Astrocyte of the spinal cord (primary cell): ENCODE measurements at places on chromosomes 12 and 14.

GRCh38 chr12:47744005-47744651 lies 14.6 kb downstream of the RAPGEF3 start:
- DNase-seq = no peak

GRCh38 chr14:103416916-103417315 lies 31.7 kb downstream of the MARK3 start:
- no peak for DNase-seq

DNA sequence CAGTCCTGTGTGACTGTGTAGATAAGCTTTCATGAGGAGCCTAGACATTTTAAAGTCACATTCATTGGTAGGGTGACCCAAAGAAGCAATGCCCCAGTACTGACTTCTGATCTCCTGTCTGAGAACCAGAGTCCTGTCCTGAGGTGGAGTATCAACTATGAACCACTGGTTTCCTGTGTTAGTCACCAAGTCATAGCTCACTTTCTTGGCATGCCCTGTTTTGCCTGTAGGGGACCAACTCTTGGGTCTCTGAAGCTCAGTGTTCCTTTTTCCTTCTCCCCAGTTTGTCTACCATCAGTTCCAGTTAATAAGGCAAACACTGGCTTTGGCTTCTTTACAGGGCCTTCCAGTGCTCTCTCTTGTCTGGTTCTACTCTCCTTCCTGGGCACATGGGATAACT lies 97.4 kb downstream of the C12orf75 start:
- peak; percentile 34 for DNase-seq

- DNase-seq = no peak
These were observed 971.7 kb downstream of the FSCB start for GRCh38 chr14:43535231-43535838.

DNA sequence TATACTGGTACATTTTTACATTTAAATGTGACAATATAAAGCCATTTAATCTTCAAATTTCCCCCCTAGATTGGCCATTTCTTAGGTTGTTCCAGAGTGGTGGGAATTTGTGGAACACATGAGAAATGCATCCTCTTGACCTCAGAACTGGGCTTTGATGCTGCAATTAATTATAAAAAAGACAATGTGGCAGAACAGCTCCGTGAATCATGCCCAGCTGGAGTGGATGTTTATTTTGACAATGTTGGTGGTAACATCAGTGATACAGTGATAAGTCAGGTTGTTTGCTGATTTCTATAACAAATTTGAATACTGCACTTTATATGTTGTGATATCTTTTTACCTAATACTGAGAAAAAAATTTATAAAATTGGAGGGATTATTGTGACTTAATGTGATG lies 7.6 kb upstream of the ZNF410 start:
- no peak for DNase-seq

- DNase-seq = no peak
These were observed 42.6 kb upstream of the PRB2 start for GRCh38 chr12:11437966-11438365.

- DNase-seq = peak; percentile 68
These were observed 176.1 kb downstream of the SLC25A21 start for GRCh38 chr14:36996133-36996856.

- no peak for DNase-seq
These were observed 171.1 kb downstream of the PRKCH start for GRCh38 chr14:61492474-61492873.

DNA sequence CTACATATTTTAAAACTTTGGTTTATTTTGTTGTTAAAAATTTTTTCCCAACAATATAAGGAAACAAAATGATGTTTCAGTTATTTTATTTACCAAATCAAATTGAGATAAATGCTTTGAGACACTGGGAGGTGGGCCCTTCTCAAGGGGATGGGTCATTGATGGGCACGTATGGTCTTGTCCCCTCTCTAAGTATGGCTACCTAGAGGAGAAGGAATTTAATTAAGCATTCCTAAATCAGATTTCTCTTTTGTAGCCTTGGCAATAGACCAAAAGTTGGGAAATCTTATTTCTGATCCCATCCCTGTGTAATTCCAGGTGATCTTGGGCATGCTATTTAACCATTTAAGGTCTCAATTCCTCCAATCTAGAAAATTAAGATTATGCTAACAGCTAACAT lies 79.0 kb downstream of the SCN8A start:
- DNase-seq = no peak

DNA sequence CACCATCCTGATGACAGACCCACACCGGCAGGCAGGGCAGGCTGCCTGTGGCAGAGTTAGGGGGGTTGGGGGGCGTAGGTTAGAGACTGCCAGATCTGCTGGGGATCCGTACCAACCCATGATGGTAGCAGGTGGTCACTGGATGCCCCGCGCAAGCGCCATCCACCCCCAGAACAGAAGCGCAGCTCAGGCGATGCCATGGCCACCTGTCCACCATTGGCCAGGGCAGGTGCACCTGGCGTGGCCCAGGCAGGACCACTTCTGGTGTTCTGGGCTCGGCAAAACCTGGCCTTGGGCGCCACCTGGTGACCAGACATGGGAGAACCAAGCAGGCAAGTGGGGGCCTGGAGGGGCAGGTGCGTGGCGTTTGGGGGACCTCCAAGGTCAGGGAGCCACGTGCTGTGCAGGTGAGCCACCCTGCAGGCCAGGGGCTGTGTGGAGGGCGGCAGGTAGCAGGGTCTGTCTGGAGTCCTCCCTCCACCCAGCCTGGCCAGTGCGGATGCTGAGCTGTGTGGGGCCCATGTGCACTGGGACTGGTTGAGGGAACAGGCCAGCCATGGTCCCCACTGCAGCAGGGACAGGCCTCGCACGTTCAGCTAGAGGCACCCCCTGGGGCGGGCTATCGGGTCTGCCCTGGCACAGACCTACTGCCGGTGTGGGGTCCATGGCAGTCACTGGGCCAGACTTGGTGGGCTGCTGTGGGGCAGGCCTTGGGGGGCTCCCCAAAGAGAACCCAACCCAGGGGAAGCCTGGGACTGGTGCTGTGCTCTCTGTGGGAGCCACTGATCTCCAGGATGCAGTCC lies 15.6 kb downstream of the BAG5 start:
- DNase-seq = peak; percentile 30
